ENCODE measurements at places on chromosomes 1 and 21.
A peak's percentile ranks its signal among the peaks of the same experiment; 100 is the strongest.

GRCh38 chr1:243851765-243852164 is 1.7 kb upstream of the AKT3 start:
- DNase-seq: no peak

- DNase-seq: no peak
These were observed 162.5 kb upstream of the SGIP1 start for GRCh38 chr1:66371233-66372005.

- DNase-seq: no peak
These were observed 199.4 kb downstream of the GABPA start for GRCh38 chr21:25934130-25934529.

DNA sequence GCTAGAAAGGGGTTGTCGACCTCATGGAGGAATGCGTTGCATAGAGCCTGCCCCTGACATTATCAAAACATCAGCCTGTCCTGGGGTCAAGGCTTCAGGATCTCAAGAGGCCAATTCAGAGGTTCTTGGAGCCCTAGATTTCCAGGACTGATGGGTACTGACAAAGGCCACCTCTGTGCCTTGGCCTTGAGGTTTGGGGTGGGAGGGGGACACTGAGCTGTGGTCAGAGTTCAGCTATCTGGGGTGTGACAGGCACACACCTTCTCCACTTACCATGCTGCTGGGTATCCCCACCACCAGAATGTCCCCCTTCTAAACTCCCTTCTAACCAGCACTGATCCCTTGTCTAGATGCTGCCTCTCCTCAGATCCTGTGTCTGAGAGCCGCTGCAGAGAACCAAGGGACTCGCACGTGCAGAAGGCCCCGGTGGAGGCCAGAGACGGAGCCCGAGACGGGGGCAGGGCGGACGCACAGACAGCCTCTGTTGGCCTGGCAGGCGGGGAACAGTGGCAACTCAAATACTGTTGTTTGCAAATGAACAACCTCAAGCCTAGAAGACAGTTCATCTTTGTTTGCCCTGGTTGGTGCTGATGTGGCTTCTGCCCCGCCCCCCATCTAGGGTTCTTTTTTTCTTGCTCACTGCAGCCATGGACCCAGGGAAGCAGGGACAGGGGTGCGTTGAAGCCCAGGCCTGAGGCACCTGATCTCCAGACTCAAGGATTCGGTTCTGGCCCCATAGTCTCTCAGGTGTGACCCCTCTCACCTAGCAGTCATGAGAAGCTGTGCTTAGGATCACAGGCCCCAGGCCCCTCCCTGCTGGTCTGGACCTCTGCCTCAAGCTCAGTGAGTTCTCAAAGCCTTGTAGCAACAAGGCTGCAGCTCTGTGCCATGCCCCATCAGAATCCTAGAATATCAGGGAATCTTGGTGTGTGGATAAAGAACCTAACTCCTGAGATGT is 28.1 kb upstream of the CSF1 start:
- no peak for DNase-seq

- no peak for DNase-seq
These were observed 26.9 kb downstream of the CDK18 start for GRCh38 chr1:205531191-205532025.

GRCh38 chr1:110005971-110006370 is 21.4 kb downstream of the AHCYL1 start:
- no peak for DNase-seq

GRCh38 chr1:49351768-49352167 is 575.1 kb upstream of the BEND5 start:
- no peak for DNase-seq

DNA sequence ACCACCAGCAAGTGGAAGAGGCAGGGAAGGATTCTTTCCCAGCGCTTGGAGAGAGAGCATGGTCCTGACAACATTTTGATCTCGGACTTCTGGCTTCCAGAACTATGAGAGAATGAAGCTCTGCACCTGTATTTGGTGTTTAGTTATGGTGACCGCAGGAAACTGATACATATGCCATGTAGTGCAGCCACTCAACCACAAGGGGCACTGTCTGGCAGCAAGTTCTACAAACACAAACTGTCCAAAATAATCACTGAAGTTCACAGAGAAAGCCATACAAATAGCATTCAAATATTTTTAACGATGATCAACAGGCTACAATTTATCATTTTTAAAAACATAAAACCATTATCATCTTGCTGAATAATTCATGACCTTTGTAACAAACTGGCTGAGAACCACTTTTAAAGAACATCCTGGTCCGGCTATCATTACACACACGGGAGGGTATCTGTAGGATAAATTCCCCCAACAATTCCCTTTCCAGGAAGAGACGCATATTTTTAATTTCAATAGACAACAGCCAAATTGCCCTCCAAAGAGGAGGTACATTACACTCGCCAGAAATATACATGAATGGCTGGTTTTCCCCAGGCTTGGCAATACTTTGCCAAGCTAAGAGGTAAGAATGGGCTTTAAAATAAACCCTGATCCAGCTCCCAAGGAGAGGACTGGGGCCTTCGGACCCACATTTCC is 9.2 kb upstream of the CBR3 start:
- DNase-seq: no peak

- no peak for DNase-seq
These were observed 201.8 kb upstream of the GREM2 start for GRCh38 chr1:240813720-240814119.

DNA sequence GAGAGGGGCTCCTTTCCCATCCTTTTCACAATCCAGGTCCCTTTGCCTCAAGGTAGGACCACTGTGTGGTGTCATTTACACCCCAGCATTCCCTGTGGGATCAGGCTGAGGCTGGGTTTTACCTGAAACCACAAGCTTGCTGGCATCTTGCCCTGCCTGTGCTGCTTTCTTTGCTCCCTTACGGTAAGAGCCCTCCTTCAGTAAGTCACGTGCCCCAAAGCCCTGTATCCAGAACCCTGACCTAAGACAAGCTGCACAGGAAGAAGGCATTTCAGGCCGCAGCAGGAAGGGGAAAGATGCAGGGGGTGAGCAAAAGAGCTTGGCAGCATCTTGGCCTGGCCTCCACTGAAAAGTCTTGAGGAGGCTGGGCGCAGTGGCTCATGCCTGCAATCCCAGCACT is 58.4 kb downstream of the KLHDC7A start:
- DNase-seq: no peak

DNA sequence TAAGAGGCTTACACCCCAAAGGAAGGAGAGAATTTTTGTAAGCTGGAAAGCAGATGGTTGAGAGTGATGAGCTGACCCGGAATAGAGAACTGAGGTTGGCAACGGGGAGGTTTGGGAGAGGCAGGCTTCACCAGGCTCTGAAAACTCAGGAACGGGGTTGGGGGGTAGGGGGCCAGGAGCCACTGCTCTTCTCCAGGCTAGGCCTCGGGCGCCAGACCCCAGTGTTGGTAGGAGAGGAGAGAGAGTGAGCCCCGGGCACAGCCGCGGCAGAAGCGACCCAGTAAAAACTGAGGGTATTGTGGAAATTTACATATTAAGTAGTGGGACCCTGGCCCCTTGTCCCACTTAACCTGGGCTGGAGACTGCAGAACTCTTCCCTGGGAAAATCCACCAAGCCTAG is 45.7 kb downstream of the GPR161 start:
- DNase-seq: no peak

- DNase-seq: no peak
These were observed 129.5 kb upstream of the BEND5 start for GRCh38 chr1:48906164-48906563.

DNA sequence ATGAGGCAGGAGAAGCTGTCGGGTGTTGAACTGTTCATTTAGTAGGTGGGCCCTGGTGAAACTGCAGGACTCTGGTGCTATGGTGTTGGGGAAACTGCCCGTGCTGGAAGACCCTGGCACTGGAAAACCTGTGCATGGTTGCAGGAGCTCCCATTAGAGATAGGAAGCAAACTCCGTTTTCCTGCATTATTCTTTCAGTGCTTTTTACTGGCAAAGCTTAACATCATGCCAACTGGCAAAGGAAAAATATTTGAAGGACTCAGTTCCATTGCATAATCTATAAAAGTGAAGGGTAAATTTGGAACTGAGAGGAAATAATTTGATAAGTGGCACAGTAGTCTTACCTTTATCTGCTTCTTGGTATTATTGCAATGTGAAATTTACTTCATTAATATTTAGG is 31.7 kb upstream of the MPC2 start:
- no peak for DNase-seq

DNA sequence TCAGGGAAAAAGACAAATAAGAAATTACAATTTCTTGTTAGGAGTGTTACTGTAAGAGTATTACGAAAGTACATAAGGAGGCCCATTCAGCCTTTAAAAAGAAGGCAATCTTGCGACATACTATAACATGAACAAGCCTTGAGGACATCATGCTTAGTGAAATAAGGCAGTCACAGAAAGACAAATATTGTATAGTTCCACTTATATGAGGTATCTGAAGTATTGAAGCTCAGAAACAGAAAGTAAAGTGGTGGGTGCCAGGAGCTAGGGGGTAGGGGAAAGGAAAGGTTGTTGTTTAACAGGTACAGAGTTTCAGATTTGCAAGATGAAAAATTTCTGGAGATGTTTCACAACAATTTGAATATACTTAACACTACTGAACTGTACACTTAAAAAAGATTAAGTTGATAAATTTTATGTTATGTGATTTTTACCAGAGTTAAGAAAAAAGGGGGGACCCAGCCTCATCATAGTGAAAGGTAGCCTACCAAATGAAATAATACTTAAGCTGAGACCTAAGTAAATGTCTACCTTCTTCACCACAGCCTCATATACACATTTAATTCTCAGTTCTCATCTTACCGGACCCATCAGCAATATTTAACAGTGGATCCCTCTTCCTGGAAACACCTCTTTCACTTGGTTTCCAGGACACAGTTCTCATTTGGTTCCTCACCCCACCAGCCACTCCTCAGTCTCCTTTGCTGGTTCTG is 19.5 kb downstream of the USP24 start:
- no peak for DNase-seq

- DNase-seq: no peak
These were observed 4.5 kb downstream of the COPA start for GRCh38 chr1:160338580-160338979.

DNA sequence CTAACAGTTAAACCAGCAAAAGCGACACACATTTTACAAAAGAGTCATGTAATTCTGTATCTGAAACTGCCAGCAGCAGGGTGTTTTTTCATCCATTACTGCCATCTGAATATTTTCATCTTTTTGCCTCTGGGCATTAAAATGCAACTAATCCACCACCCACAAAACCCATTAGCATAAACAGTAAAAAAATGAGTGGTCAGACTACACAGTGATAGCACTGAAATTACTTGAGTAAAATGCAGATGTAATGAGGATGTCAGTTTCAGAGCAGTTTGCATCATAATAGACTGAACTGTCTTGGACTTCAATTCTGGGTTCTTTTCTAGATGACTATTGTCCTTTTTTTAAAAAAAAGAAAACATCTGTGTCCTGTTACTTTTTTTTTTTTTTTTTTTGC is 132.3 kb downstream of the GABPA start:
- DNase-seq: no peak

- DNase-seq: no peak
These were observed 60.0 kb upstream of the RGS21 start for GRCh38 chr1:192256674-192257334.

DNA sequence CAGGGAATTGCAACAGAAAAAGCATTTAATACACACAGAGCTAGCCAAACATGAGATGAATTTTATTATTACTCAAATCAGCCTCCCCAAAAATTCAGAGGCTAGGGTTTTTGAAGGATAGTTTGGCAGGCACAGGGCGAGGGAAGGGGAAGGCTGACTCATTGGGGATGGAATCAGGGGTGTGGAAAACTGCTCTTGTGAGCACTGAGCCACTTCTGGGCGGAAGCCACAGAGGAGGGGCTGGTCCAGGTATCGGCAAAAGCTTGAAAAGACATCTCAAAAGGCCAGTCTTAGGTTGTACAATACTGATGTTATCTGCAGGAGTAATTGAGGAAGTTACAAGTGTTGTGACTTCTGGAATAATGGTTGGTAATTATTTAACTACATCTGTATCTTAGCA is 109.4 kb downstream of the TLR5 start:
- DNase-seq: no peak

DNA sequence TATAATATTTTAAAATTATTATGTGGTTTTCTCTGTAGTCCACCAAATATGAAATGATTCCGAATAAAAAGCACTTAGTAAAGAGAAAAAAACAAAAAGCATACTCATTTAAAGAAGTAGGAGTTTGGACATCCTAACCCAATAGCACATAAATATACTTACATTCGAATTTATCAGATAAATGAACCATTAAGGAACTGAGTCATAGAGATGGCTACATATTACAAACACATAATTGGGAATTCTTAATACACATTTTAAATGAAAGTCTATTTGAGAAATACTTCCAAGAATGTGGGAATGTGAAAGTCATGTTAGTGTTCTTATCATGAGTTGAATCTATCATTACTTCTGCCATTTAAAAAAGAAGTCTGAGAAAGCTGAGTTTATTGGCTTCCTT is 75.0 kb downstream of the USP24 start:
- no peak for DNase-seq

- peak; percentile 31 for DNase-seq
These were observed at the start of gene C1orf87 for GRCh38 chr1:60073605-60074278. C1orf87 (minus strand) TSS chr1:60073770; CDS start chr1:60072643, 1,127 bp downstream.

GRCh38 chr1:64315402-64315801 is 112.0 kb downstream of the UBE2U start:
- DNase-seq: no peak

DNA sequence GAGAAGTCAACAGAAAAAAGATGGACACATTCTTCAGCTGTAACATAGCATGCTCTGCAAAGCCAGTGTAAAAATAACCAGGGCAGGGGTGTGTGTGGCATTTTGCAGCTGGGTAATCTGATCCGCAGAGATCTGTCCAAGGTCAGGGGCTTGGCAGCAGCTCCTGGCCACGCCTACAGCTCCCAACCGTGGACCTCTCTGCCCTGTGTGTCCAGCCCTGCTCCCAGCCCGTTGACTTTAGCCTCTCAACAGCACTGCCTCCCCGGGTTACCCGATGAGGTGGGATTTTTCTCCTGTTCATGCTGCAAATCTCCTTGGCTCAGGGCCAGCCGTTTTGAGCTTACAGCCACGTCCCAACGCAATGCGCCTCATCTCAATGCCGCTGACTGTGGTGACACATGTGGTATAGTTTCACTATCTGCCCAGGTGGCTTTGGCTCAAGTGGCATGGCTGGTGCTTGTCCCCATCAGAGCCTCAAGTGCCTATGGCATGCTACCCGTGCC is 68.1 kb downstream of the VWA5B1 start:
- DNase-seq: peak; percentile 83

DNA sequence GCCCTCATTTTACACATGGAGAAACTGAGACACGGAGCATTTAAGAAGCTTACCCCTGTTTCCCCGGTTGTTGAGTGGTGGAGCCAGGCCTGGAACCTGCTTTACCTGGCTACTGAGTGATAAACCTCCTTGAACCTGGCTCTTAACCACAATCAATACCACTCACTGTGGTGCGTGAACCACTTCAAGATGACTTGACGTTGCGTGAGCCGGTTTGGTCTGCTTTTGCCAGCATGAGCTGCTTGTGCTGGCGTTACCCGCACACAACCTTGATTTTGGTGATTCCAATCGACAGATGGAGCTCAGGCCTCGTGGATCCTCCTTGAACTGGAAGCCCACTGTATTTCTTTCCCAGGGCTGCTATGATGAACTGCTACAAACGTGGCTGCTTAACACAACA is 6.1 kb upstream of the TINAGL1 start:
- no peak for DNase-seq
